ENCODE measurements at places on chromosomes 16 and 17. TPM values are rescaled to one million over a fixed set of nuclear protein-coding genes. Genes with fewer than 3 reads are reported as not detected.

- DNase-seq = no peak
These were observed 93.5 kb downstream of the CACNG1 start for GRCh38 chr17:67137860-67138259.

The ZNF232 gene
- 9.1 TPM for polyA plus RNA-seq

The DPEP3 gene
- 0.44 TPM for polyA plus RNA-seq

DNA sequence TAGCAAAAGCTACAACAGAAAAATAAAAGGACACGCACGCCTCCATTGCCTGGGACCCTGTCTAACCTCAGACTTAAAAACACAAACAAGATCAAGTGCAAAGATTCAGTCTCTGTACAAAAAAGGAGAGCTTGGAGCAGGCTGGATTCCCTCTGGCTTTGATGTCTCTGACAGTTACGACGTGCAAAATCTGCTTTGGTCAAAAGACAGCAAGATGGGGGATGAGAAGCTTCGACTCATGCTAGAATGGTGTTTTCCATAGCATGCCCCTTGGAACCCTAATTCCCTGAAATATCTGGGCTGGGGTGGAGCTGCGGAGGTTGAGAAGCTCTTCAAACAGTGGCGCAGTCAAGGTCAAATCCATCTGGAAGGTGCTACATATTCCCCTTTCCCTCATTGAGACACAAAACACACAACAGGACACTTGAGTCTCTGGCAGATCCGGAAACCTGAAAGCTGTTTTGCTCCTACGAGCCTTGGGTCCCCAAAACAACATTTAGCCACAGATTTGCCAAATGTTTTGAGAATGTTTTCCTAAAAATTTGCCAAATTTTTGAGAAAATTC, 9.1 kb downstream of the MYH11 start:
- DNase-seq = no peak

GRCh38 chr17:65071861-65072260, 15.3 kb upstream of the GNA13 start:
- DNase-seq = no peak

Data from naive thymus-derived CD4-positive, alpha-beta T cell (primary cell).